ENCODE measurements at places on chromosomes 13 and 19. TPM values are rescaled to one million over a fixed set of nuclear protein-coding genes. Genes with fewer than 3 reads are reported as not detected.

The PLEKHA4 gene
- 1.7 TPM for total RNA-seq

The CHMP2A gene
- total RNA-seq, result 140 TPM

The FXYD7 gene
- total RNA-seq, result not detected

DNA sequence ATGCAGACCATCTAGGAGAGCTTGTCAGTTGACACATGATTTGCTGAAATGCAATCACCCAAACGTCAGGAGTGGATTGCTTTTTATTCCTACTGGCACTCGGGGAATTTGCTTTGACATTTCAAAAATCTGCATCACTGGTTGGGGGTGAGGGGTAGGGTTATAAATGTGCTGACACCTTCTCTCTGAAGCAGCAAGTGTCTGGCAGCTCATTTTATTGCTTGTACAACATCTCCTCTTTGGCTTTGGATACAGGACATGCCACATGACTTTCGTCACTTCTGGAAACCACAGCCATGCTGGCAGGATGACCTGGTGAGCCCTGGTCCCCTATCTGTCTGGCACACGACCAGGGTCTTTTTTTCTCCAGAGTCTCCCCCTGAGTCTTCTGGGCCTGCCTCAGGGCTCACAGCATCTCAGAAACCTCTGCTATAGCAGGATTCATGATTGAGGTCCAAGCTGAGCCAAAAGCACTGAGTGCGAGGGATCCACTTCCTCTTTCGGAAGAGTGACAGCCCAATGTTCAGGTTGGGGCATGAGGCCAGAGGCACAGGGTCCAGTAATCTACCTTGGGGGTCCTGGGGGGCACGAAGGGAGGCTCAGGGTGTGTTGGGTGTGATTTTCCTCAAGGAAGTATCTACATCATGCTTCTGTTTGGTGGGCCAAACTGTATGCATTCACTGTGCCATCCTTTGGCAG is 60.1 kb downstream of the HSPH1 start:
- DNase-seq, result no peak

DNA sequence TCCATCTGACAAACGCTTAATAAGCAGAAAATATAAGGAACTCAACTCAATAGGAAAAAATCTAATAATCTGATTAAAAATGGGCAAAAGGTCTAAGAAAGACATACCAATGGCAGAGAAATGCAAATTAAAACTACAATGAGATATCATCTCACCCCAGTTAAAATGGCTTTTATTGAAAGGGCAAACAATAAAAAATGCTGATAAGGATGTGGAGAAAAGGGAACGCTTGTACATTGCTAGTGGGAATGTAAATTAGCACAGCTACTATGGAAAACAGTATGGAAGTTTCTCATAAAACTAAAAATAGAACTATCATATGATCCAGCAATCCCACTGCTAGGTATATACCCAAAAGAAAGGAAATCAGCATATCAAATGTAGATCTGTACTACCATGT is 508.8 kb upstream of the GPC6 start:
- no peak for DNase-seq

- DNase-seq, result no peak
Observed at GRCh38 chr19:10544753-10545251, 1.1 kb downstream of the ATG4D start.

GRCh38 chr13:66402066-66402465 is 828.1 kb downstream of the PCDH9 start:
- DNase-seq, result no peak
